ENCODE measurements at places on chromosomes 6 and 20.

- DNase-seq, result no peak
These were observed 47.9 kb upstream of the ARID1B start for GRCh38 chr6:156729248-156729647.

DNA sequence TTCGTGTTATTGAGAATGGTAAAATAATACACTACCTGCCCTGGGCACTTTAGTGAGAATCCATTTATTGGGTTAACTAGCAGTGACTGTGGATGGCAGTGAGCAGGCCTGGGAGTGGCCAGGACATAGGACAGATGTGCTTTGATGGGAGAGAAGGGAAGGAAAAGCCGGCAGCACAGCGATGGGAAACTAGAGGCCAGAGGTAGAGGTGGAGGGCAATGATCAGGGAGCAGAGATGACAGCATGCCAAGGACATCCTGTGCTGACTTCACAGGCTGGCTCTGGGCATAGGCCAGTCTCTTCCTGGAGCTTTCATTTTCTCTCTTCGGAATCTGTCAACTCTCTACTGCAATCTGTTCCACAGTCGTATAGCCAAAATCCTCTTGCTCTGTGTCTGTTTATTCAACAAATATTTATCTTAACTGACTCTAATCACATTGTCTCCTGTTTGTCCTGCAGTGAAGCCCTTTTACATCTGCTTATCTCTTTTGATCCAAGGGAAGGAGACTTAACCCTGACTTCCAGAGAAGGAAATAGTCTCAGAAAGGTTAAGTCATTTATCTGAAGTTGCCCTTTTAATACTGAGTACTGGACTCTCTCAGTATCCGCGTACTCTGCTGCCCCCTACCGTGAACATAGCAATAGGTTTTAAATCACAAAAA lies 18.4 kb upstream of the MMP24 start:
- DNase-seq, result peak; percentile 68

GRCh38 chr20:36866164-36866563 lies 9.8 kb upstream of the TLDC2 start:
- DNase-seq, result no peak

GRCh38 chr6:2947445-2947844 lies 23.9 kb downstream of the SERPINB6 start:
- DNase-seq, result no peak

DNA sequence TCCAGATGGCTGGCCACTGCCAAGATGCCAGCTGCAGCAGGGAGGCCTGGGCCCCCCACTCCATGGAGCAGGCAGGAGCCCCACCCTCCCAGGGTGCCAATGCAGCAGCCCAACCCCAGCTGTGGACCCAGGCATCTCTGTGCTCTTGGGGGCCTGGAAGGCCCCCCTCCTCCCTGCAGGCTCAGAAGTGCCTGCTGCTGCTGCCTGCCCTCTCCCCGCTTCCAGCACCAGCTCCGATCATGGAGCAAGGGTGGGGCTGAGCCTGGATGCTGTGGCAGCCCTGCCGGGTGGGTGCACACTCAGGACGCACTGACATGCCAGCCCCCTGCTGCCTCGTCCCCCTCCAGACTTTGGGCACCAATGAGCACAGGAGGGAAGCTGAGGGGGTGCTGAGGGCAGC lies 14.8 kb upstream of the ABCC10 start:
- DNase-seq, result no peak

DNA sequence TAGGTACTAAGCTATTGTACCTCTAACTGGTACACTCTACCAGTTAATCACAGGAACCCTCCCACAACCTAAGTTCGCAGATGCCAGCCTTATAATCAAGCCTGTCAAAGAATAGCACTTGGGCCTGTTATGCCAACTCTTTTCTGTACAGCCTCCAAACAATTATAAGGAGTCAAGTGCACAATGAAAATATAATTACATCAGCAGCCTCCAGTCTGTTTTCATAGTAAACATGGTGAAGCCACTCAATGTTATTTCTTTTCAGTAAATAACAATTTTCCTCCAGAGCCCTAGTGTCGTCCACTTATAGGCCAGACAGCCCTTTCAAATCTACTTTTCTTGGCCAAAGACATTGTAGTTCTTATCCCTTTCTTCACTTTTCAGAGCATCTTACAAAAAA lies 82.7 kb upstream of the CARMIL1 start:
- DNase-seq, result no peak

DNA sequence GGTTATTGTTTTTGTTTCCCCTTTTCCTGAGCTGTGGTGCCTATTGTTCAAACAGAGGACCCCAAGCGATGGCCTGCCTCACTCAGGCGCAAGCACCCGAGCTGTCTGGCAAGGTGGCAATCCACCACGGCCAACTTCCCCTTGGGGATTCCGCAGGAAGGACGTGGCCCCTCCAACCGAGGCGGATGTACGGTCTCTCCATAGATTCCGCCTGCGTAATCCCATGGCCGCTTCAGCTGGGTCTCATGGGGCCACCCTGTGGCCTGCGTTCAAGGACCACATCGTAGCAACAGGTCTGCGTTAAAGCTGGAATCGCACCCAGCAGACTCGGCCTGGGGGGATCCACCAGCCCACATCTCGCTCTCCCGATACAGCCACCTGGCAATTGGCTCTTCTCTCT lies 79.9 kb downstream of the CEBPB start:
- DNase-seq, result no peak

DNA sequence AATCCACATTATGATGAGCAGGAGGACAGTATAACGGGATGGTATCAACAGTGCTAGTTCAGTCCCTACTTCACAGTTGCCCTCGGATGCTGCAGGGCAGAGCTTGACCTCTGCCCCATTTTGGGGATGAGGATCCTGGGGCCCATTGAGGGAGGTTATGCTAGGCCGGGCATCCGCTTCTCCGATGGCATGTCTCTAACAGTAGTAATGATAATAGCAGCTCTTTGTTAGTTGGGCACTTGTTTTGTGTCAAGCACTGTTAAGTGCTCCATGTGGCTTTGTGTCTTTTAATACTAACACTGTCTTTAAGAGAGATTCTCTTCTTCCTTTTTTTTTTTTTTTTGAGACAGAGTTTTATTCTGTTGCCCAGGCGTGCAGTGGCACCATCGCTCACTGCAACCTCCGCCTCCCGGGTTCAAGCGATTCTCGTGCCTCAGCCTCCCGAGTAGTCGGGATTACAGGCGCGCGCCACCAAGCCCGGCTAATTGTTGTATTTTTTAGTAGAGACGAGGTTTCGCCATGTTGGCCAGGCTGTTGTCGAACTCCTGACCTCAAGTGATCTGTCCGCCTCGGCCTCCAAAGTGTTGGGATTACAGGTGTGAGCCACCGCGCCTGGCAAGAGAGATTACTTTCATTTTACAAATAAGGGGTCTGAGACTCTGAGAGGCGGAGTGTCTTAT lies 1.1 kb downstream of the MAPRE1 start:
- DNase-seq, result no peak

DNA sequence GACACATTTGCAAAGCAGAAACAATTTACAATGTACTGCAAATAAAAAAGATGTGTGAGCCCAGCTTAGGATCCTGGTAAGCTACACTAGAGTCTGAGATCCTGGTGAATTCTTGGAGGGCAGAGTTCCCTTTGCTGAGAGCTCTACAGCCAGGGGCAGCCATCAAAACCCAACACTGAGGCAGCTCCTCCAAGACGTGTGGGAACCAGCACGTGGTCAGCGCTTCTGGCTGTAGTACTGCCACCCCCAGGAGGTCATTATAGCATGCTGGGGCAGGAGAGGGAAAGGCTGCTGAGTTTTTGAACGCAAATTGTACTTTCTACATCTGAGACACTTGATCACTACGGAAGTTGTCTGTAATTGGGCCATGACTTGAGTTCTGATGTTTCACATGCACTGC lies 131.5 kb downstream of the INSM1 start:
- no peak for DNase-seq

DNA sequence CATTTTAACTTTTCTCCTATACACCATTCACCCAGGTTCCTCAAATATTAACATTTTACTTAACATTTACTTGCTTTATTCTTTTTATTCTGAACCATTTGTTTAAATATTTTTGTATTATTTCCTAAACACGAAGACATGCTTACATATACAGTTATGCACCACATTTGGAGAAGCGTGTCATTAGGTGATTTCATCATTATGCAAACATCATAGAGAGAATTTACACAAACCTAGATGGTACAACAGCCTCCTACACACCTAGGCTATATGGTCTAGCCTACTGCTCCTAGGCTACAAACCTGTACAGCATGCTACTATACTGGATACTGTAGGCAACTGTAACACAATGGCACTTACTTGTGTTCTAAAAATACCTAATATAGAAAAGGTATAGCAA lies 6.6 kb downstream of the TDP2 start:
- DNase-seq, result no peak

- DNase-seq, result no peak
These were observed 2.8 kb downstream of the HMGA1 start for GRCh38 chr6:34239500-34239825.

DNA sequence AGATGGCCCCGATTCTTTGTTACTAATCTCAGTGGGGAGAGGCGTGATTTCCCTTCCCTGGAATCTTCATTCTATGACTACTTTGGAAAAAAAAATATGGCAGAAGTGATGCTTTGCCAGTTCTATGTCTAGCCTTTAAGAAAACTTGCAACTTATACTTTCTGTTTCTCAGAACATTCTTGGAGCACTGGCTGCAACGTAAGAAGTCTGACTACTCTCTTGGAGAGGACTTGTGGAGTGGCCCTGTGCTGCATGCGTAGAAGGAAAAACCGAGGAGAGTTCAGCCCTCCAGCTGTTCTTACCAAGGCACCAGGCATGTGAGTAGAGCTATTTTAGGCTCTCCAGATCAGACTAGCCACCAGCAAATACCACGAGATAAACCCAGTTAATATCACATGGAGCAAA lies 77.6 kb upstream of the STXBP5 start:
- no peak for DNase-seq

GRCh38 chr6:22751223-22751622 lies 181.9 kb downstream of the HDGFL1 start:
- DNase-seq, result no peak

GRCh38 chr20:916125-916799 lies at the start of gene ANGPT4:
TSS of gene ANGPT4 (minus strand) at chr20:916334. CDS start at chr20:916214, 120 bp downstream.
- DNase-seq, result no peak

- no peak for DNase-seq
These were observed 98.6 kb downstream of the HIVEP1 start for GRCh38 chr6:12110523-12111362.

GRCh38 chr20:39939241-39939865 lies 749.7 kb downstream of the MAFB start:
- no peak for DNase-seq

DNA sequence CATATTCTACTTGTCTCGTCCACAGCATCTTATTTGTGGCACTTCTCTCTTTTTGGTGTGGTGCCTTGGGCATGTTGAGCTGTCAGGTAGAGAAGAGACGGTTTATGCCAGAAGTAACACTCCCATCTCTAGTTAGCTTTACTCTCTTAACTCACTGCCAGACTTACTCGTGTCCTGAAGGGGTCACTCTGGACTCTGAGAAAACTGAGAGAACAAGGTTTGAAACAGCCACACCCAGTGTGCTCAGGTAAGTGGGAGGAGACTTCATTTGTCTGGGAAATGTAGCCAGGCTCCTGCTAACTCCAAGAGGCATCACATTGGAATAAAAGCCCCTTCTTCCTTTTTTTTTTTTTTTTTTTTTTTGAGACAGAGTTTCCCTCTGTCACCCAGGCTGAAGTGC lies 360.8 kb downstream of the QKI start:
- DNase-seq, result no peak

DNA sequence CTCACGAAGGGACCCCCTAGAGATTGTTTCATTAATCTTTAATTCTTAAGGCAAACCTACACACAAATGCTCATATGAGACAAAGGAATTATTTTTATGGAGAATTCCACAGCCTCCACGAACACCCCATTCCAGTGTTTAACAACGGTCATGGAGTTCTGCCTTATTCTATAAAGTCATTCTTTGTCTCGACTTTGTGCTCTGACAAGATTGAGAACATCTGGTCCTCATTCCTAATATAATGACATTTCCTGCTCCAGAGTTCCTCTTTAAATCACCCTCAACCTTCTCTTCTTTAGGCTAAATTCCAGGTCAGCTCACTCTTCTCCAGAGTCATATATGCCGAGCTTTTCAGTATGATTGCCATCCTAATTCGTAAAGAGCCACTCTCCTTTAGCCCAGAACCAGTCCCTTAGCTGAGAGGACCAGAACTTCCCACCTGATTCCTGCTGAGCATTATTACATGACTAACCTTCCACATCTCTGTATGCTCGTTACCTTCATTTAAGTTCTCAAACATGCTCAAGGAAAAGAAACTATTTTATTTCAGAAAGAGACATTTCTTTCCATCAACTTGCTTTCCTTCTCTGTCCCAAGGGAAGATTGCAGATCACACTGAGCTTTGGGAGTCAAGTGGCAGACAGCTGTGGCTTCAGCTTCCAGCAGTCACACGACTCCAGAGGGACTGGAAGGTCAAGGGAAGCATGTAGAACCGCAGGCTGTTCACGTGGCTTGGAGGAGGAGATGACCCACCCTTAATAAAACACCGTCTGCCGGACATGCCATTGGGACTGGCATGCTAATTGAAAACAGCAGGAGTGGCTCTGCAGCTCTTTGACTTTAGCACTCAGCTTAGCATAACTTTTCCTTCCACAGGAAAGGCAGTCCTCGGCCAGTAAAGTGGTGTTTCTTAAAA lies 467.1 kb upstream of the HSF2 start:
- DNase-seq, result no peak

DNA sequence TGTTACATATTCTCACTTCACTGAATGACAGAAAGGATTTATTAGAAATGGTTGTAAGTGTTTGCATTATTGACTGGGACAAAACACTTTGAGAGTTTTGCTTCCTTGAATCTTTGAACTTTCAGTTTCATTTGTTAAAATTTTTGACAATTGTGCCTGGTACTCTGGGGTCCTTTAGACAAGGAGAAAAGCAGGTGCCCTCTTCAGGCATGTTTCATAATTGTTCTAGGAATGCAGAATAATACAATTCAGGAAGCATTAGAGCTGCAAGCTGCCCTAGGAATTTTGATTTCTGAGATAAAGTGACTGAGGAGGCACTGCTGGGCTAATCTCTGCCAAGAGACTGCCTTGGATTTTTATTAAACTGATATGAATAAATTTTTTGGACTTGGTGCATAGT lies 49.7 kb downstream of the TOP1 start:
- no peak for DNase-seq

DNA sequence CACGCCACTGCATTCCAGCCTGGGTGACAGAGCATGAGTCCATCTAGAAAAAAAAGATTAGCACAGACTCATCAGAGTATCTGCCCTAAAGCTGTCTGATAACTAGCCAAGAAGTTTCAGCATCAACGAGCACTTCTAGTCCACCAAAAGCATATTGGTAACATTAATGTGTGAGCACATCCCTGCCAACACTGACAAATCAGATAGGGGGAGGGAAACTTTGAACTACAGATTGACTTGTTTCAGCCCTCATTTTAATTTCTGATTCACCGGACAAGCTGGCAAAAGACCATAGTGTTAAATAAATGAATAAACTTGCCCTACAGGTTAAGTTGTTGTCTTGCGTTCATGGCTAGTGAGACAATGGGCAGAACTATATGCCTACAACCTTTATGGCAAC lies 7.7 kb upstream of the SEC63 start:
- no peak for DNase-seq
